H1 (cell line): ENCODE measurements at places on chromosomes 3 and 15.
A peak's percentile ranks its signal among the peaks of the same experiment; 100 is the strongest.

- no peak for DNase-seq
Observed at GRCh38 chr15:46892621-46893160, 824.6 kb upstream of the SEMA6D start.

DNA sequence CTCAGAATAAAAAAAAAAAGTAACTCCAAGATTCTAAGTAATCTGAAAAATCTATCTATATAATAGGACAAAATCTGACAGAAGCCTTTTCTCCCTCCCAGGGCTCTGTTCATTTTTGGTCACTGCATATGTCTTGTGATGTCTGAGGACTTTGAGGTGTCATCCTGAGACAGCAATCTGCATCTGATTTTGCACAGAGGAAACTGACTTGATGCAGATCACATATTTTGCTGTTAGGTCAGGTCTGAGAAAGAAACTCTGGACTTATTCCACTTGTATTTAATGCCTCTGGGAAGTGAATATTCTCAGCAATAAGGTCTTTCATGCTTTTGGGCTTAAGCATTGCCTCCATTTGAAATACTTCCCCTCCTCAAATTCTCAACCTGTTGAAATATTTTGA is 295.2 kb upstream of the THBS1 start:
- DNase-seq = no peak

GRCh38 chr3:134611516-134611915 is 39.3 kb downstream of the KY start:
- DNase-seq = peak; percentile 10

- DNase-seq = no peak
Observed at GRCh38 chr3:183149915-183150750, 12.4 kb downstream of the LAMP3 start.
